ENCODE measurements at places on chromosomes 16 and 17.

DNA sequence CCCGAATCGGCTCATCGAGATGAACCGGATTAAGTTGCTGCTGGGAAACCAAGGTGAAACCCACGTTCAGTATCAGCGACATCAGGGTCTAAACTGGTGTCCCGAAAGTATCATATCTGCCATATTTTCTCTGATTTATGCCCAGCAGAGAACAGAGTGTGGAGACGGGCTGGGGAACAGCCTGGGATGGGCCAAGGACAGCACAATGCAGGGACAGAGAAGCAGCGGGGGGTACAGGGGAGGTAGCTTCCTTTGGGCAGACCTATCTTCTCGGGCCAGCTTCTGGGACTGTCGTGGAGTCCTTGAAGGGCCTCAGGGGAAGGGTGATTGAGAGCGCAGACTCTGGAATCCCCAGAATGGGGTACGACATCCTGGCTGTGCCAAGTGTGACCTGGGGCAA is 17.5 kb upstream of the MLKL start:
- DNase-seq: no peak

DNA sequence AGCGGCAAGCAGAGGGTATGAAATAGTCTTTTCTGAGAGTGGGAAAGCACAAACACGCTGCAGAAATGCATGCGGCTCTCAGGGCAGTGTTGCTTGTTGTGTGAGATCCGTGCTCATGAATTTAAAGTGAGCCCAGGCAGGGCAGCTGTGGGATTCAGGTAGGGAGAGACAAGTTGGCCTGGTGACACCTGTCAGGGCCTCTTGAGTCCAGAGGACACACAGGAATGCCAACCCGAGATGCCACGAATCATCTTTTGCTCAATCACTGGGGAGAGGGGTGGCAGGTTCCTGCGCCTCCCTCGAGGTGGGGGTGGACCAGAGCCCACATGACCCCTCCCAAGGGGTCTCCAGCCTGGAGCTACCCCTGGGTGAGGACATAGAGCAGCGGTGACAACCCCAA is 211.9 kb downstream of the GSG1L start:
- no peak for DNase-seq

DNA sequence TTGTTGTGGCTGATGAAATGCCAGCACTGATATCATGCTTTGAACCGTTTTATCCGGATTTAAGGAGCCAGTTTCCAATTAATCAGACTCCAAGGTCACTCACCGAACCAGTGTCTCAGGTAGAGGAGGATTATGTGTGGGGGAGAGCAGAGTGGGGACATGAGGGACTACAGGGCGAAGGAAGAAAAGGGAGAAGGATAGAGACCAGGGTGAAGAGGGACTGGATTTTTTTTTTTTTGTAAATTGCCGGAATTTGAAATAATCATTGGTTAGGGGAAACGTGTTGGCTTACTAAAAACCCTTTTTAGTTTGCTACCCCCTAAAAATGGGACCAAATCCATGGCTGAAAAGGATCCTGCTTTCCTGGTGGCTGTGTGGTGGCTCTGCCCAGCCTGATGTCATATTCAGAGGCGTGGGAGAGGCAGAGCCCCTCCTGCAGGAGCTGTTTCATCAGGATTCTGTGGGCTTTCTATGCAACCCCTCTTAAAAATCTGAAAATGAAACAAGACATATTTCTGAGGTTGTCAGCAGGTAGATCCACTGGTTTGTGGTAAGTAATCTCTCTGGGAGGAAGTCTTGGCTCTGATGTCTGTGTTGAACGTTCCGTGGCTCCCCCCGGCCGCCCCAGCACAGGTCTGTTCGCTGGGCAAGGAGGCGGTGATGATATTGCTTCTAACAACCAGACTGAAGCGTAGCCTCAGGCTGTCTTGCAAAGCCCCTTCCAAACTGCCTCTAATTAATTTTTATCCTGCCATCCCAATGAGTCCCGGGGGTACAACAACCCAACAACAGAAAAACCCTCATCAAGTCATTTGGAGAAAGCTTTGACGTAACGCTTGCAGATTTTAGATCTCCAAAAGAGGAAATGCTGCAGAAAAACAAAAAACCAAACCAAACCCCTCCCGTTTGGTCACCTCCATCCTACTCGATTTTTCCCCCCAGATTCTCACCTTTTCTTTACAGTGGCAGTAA is 143.0 kb upstream of the ZFHX3 start:
- DNase-seq: no peak

DNA sequence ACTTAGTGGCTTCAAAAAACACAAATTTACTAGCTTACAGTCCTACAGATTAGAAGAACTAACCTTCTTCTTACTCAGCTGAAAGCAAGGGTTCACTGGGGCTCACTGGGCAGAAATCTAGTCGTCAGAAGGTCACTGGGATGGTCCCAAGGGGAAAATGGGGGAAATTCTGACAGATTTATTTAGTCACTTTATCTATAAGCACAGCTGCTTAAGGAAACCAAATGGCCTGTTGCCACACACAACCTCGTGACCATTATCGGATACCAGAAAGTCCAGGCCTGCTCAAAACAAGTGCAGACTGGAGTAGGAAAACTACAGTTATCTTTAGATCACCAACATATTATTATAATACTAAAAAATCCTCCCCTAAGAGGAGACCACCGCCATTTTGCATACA is 374.6 kb upstream of the ASIC2 start:
- no peak for DNase-seq

DNA sequence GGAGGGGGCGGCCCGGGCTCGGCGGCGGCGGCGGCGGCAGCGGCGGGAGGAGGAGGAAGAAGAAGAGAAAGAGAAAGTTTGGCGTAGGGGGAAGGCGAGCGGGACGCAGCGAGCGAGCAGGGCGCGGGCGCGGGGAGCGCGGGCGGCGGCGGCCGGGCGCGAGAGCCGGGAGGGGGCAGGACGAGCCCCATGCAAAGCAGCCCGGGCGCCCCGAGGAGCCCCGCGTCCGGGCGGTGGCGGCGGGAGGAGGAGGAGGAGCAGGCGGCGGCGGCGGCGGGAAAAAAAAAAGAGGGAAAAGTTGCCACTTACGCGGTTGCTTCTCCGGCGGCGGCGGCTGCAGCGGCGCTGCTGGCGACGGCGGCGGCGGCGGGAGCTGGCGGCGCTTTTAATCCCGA is 10.3 kb upstream of the ZFHX3 start:
- no peak for DNase-seq

DNA sequence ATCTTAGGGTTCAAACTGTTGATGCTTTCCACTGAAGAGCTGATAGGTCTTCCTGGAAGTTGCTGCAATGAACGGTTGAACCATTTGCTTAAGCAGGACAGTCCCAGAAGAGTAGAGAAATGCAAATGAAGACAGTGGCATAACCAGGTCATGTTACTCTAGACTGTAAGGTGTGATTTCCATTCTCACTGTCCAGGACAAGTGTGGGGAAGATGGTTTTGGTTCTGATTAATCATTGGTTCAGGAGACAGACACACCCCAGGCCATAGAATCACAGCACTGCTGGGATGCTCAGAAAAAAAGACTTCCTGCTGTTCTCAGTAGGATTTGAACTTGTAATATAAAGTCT is 34.8 kb upstream of the XYLT2 start:
- DNase-seq: no peak

GRCh38 chr16:79876332-79876730 is 275.8 kb upstream of the MAF start:
- DNase-seq: no peak

DNA sequence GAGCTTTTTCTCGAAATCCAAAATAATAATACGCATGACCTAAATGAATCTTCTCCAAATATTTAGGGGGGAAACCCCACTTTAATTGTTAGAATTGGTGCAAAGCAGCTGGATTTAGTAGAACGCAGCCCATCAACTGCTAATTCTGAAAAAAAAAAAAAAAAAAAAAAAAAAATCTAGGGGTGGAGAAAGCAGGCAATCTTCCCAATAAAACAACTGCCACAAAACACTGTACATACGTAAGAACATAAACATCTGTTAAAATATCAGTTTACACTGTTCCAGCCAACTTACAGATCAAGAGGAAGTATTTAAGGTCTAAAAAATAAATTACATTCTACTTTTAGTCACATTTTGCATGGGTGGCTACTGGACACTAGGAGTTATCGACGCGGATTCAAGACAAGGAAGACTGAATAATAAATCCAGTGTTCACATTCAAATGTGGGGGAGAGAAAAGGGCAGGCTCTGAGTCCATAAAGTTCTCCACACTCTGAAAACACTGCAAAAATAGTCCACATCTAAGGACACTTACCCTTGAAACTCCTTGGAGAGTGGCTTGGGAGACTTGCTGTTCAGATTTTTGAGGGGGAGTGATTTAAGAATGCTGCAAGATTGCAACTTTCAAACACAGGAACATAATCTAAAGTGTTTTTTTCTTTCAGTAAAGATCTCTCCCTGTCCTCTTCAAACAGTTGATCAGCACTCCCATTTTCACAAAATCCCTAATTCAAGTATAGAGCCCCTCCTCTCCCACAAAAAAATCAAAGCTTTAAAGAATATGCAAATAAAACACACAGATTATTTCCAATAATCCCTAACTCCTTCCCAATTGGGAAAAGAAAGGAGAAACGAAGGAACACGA is 1.3 kb downstream of the APPBP2 start:
- DNase-seq: no peak
